Stimulated activated CD8-positive, alpha-beta memory T cell treated with anti-CD3 and anti-CD28 coated beads, Interleukin-15, amount 100 ng/mL, for 24 hours (primary cell): ENCODE measurements at places on chromosomes 2 and 18.

DNA sequence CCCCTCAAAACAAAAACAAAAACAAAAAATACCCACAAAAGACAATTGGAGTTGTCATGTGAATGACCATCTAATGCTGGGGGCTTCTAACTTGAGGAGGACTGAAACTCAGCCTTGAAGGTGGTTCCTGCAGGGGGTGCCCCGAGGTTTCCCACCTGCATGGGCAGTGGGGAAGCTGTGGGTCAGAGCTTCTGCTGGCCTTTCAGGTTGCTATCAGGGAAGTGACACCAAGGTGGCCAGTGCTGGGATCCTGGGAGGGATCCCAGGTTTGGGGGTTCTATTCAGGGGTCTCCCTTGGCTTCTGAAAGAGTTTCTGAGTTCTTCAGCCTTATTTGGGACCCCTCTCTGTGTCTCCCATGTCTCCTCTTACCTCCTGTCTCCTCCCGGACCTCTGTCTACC, 62.8 kb downstream of the LDLRAD4 start:
- DNase-seq: no peak

GRCh38 chr2:28052691-28053090, 162.2 kb downstream of the BABAM2 start:
- no peak for DNase-seq

- DNase-seq: no peak
Observed at GRCh38 chr18:8952769-8953760, 149.4 kb upstream of the NDUFV2 start.

DNA sequence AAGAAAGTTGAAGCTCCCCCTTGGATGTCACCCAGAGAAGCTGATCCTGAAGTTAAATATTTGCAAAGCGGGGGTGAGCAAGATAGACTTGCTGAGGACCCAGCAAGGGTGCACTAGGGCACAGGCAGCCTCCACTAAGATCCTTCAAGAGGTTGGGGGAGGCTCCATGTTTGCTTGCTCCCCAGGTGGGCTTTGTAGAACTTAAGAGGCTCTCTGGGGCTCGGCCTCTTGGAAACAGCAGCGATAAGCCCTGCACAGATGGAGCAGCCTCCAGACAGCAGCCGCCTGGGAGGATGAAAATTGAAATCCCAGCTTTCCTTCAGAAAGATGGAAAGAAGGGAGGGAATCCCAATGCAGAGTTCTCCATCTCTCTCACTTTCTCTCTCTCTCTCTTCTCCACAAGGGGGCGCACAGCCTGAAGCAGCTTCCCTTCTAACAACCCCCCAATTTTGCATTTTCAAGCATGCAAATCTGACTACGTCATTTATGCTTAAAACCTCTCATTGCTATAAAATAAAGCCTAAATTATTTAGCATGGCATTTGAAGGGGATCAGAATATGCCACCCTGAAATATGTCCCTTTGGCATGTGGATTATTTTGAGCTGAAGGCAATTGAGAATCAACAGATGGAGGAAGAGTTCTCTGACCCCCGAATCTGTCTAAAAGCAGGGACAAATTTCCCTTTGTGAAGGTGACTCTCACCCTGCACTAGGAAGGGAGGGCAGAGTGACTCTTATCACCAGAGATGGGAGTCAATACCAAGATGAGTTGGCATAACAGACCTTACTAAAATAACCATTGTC, 185.7 kb upstream of the KLHL29 start:
- DNase-seq: no peak

DNA sequence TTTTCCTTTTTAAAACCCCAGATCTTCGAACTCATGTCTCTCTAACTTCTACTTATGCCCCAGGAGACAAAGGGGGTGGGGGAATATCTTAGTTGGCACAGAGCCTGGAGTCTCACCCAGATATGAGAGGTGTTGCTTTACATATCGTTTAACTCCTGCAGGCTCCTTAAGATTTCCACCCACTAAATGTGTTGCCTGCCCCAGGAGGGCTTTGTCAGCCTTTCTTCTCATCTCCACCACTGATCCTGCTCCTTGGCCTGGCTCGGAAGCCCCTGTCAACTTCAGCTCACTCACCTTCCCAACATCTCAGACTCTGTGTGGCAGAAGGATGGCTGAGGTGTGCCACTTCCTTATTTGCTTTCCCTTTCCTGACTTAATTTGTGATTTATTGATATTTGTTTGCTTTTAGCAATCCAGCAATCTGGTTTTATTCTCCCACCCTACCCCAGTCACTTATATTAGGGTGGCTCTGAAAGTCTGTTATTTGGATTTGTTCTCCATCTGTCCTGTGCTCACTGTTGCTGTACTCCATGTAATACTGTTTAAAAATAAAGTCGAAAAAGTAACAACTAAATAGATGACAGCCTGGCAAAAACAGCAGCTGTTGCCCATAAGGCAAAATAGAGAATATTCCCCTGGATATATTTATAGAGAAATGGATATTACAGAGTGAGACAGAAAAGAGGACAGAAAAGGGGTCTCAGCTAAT, 200.6 kb downstream of the ZBTB7C start:
- no peak for DNase-seq

DNA sequence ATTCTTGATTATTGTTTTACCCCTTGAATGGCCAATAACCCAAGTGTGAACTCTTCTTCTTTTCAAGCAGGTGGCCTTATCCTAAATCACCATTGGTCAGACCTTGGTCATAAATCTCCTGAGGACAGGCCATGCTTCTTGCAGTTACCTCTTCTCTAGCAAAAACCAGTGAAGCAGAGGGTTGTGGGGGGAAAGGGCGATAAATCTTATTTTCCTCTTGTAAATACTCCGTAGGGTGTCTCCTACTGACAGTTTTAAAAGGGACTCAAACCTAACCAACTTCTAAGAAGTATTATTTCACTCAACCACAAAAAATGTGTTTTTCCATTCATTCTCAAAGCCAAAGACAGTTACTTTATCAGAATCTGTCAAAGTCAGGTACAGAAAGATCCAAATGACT, 168.1 kb upstream of the RMP24 start:
- DNase-seq: no peak

DNA sequence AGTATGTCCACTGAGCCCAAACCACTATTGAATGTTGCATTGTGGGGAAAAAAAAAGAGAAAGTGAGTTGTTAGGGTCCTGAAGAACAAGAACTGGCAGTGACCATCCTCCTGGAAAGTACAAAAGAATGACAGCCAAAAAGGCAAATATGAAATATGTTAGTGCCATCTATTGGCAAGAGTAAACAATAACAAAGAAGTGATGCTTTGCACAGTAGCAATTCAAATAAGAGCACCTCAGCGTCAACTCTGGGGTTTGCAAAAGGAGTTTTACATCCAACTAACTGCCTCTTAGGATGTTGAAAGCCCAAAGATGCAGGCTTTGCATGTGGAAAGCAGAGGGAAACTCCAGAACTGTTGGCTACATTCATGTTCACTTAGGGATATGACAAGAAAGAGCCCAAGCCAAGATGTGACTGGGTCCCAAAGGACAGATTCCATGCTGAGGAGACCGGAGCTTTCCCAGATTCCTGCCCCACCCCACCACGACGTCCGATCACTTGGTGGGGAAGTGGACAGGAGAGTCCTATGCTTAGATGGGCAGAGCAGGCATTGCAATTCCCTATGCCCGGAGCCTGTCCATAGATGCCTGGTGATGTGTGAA, 15.6 kb downstream of the TRABD2A start:
- DNase-seq: no peak

- DNase-seq: no peak
Observed at GRCh38 chr2:185132501-185133041, 534.2 kb downstream of the ZNF804A start.

DNA sequence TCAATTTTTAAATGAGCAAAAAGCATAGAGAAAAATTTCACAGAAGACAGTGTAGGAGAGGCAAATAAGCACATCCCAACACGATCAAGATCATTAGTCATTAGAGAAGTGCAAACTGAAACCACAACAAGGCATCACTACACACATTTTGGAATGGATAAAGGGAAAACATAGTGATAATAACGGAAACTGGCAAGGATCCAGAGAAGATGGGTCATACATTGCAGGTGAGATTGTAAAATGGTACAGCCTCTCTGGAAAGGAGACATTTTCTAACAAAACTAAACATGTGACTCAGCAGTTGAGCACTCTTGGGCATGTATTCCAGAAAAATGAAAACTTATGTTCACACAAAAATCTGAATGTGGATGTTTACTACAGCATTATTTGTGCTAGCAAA, 98.3 kb upstream of the TMEM17 start:
- DNase-seq: no peak

DNA sequence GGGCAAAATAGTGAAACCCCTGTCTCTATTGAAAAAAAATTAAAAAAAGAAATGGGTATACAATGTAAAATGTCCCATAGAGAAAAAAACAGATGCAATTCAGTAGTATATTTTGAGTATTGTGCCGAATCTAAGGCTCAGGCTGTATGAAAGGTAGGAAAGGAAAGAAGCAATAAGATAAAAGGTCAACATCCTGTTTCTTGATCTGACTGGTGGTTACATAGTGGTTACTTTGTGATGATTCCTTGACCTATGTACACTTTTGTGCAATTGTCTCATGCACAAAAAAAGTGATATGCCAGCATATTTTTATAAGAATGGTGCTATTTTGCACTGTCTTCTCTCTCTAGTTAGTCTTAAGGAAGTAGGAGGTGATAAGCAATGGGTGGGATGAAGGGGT, 1333.7 kb upstream of the TMEFF2 start:
- DNase-seq: no peak

GRCh38 chr2:25103287-25103871, 61.5 kb downstream of the EFR3B start:
- no peak for DNase-seq

DNA sequence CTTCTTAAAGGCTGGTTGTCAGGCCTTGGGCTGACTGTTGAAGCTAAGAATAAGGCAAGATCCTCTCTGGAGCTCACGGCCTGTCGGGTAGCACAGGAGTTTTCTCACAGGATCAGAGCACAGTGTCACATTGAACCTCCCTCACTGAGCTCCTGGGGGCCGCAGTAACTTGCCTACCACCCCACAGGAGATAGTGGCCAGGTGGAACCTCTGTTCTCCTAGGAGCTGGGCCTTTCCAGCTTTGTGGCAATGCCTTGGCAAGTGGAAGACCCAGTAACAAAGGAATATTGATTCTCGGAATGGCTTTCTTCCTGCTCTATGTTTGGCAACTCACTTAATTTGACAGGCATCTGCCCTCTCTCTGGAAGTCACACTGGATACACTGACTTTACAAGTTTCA, 1.2 kb upstream of the ALK start:
- no peak for DNase-seq

DNA sequence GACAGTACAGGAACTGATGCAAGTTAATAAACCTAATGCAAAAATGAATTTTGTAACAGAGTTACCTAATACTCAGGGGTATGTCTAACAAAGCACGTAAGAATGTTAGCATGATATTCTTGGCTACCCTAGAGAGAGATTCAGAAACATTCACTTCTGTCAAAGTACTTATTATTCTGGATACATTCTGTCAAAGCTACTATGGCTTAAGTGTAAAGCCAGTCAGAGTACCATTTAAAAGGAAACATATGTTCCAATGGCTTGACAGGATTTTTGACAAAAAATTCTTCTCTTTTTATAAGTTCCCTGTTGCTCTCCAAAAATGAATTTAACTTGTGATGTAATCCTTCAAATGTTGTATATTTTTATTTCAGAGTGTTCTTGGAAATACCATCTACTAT, 85.5 kb downstream of the PIGN start:
- DNase-seq: no peak

DNA sequence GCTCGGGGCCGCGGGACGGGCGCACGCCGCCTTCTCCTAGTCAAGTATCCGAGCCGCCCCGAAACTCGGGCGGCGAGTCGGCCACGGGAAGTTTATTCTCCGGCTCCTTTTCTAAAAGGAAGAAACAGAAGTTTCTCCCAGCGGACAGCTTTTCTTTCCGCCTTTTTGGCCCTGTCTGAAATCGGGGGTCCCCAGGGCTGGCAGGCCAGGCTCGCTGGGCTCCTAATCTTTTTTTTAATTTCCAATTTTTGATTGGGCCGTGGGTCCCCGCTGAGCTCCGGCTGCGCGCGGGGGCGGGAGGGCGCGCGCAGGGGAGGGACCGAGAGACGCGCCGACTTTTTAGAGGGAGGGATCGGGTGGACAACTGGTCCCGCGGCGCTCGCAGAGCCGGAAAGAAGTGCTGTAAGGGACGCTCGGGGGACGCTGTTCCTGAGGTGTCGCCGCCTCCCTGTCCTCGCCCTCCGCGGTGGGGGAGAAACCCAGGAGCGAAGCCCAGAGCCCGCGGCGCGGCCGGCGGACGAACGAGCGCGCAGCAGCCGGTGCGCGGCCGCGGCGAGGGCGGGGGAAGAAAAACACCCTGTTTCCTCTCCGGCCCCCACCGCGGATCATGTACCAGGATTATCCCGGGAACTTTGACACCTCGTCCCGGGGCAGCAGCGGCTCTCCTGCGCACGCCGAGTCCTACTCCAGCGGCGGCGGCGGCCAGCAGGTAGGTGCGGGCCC, 617 bp downstream of the FOSL2 start:
- DNase-seq: no peak

DNA sequence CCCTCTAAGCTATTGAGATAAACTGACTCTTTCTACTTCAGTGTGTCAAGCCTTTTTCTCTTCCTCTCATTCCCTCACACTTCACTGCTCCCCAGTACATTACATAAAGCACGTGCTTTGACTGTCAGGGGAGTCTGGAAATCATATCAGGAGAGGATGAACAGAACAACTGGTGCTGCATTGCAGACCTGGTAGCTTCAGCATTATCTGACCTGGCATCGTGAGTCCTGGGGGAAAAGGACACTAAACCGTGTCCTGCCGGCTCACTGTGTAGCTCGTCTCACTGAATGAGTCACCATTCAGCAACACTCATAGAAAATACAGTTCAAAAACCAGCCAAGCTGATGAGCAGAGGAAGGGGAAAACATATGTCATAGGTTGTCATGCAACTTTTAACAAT, 108.5 kb upstream of the UNC80 start:
- DNase-seq: no peak

- DNase-seq: no peak
Observed at GRCh38 chr18:2961821-2962220, 51.1 kb downstream of the LPIN2 start.

DNA sequence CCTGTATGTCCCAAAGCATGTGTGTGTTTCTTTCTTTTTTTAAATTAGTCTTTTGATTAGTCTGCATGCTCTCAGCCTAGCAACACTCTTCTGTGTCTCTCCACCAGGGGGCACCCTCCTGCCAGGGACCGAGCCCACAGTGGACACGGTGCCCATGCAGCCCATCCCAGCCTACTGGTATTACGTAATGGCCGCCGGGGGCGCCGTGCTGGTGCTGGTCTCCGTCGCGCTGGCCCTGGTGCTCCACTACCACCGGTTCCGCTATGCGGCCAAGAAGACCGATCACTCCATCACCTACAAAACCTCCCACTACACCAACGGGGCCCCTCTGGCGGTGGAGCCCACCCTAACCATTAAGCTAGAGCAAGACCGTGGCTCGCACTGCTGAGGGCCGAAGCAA, 93.8 kb downstream of the NRP2 start:
- no peak for DNase-seq

GRCh38 chr18:78419171-78419570, 560.4 kb upstream of the SALL3 start:
- DNase-seq: no peak

DNA sequence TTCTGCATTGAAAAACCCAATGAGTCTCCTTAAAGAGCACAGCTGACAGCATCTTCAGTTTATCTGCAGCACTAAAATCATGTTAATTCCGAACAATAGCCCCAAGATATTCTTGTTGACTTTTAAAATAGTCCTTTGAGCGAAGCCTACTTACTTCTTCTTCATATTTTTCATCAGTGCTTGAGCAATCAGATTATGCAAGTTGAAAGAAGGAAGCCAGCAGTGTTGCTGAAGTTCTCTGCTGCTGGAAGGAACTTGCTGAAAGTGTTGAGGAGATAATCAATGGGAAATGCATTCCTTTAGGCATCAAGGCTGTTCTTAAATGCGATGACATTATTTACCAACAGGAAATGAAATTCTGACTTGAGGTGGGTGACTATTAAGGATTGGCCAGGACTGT, 105.9 kb upstream of the SNTG2 start:
- DNase-seq: no peak
